ENCODE measurements at places on chromosomes 5 and 9.
A peak's percentile ranks its signal among the peaks of the same experiment; 100 is the strongest.

DNA sequence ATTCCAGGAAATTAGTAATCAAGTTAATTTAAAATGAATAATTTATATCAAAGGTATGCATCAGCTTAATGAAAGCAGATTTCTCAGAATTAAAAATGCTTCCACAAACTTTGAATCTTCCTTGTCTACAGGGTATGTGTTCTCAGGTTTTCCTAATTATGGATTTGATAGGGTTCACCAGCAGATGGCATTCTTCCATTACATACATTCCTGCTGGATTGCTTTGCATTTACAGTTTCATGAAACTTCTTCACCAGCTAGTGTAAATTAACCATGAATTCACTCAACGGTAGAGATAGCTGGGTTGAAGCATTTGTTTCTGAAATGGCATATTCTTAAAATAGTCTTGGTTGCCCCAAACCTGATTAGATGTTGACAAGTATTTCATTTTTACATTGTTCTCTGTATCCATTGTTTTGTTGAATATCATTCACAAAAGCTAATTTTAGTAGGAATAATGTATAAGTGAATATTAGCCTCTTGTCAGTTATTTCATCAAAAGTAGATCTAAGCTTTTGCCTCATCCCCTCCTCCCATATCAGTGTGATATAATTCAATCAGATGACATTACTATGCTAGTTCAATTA is 68.7 kb upstream of the WDR41 start:
- peak; percentile 69 for DNase-seq

DNA sequence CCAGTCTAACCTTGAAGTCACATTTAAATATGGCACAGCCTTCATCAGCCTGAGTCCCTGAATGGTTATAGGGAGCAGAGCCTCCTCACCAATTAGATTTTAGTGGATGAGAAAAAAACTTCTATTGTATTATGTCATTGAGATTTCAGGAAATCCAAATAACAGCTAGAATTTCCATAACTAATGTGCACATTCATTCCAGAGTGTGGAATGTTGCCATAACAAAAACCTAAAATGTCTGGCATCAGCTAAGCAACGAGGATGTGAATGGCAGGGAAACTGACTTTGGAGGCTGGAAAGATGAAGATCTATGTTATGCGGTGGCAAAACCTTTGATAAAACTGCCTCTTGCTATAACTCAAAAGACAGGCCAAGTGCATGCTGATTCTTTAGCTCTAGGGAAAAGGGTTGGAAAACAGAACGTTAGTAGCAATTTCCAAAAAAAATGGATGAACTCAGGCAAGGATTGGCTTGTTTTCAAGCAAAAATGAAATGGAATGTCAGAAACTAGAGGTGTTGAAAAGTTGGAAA is 91.3 kb upstream of the NFIB start:
- DNase-seq: no peak

GRCh38 chr9:80282766-80283165 is 711.0 kb downstream of the TLE4 start:
- no peak for DNase-seq

- no peak for DNase-seq
Measured at GRCh38 chr5:62640446-62640845, 61.8 kb downstream of the LRRC70 start.

DNA sequence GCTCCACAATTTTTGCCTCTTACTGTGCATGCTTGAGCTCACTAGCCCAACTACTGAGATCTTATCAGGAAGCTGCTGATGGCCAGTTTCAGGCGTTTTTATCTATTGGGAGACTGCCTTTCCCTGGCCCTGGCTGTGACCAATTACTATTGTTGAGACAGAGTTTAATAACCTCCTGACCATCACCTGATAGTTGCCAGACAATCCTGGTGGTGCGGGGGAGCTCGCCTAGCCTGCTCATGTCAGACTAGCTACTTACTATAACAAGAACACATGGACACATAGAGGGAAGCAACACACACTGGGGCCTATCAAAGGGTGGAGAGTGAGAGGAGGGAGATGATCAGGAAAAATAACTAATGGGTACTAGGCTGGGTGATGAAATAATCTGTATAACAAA is 13.0 kb upstream of the OXCT1 start:
- DNase-seq: no peak

DNA sequence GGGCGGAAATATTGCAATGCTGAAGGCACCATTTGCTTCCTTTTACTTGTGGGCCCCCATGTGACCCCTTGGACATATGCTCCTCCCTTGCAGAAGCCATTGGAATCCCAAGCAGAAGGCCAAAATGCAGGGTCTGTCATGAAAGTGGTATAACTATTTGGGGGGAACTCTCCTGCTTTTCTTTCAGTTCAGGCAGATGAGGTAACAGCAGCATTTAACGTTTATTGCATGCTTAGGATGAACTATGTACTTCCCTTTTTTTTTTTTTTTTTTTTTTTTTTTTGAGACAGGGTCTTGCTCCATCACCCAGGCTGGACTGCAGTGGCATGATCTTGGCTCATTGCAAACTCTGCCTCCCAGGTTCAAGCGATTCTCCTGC is 7.8 kb downstream of the FOXI1 start:
- no peak for DNase-seq

- no peak for DNase-seq
Measured at GRCh38 chr5:98978528-98978927, 49.7 kb upstream of the CHD1 start.

- no peak for DNase-seq
Measured at GRCh38 chr9:33698267-33698666, 97.1 kb upstream of the PRSS3 start.

- peak; percentile 12 for DNase-seq
Measured at GRCh38 chr5:33457126-33457525, 16.4 kb downstream of the TARS1 start.

DNA sequence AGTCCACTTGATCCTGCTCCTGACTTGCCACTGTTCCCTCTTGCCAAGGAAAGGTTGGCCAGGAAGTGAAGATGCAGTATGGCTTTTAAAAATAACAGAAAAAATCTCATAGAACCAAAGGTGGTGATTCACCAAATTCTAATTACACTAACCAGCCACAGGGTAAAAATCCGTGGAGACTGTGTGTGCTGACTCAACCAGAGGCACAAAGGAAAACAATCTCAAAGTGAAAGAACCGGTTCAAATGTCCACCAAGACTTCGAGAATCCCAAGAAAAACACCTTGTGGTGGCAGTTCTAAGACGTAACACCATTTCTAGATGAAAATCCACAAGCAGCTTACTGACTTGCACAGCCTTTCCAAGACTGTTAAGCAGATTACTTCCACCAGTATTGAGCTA is 279.1 kb downstream of the TLE1 start:
- DNase-seq: peak; percentile 95

DNA sequence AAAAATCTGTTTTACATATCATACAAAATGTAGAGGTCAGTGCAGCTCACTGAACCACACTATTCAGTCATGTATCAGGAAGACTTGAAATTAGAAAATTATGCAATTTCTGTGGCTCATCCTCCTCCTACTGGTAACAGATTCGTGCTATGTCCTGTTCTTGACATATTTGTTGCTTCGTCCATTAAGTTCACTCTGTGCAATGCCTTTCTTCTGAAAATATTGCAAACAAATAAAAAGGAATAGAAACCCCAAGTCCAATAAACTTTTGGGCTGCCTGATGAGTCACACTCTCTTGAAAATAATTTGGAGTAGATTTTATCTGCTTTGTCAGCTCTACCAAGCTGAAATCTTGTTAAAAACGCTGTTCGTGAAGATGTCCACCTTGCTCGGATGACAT is 391.2 kb downstream of the RAB3C start:
- no peak for DNase-seq

DNA sequence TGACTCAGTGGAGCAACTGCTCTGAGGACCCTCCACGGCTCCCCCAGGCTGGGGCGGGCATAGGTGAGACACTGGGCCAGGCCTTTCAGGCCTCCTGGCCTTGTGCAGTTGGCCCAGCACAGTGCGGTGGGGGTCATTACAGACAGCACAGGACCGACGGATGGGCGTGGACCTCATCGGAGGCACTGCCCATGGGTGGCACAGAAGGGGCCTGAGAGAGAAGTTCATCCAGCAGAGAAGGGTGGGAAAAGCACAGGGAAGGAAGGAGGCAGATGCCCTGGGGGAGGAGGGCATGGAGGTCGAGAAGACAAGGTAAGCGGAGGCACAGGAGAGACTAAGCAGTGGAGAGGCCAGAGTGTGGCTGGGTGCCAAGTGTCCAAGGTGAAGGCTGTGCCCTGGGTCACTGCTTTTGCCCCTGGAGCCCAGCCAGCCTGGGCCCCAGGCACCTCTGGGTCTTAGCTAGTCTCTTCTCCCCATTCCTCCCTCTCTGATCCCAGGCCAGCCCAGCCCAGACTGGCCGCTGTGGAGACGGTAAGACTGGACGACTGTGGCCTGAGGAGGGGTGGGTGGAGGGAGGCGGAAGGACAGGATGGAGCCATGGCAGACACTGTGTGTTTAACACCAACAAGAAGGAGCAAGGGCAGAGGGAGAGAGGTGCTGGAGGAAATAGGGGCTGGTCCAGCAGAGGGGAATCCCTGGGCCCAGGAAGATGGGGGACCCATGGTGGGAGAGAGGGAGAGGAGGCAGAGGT is 5.7 kb downstream of the IL3 start:
- DNase-seq: no peak

DNA sequence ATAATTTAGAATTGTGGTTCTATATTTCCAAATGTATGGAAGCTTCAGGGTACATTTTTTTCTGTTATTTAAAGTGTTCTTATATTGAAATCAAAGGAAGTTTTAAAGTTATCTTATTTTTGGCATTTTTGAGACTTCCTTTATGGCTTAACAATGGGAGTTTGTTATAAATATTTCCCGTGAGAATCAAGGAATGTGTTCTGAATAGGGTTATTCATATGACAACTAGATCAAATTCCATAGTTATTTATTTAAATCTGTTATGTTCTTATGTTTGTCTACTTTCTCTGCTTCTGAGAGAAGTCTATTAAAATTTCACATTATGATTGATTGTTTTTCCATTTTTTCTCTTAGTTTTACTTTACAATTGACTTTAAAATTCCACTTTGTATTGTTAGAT is 135.1 kb downstream of the ADAMTS16 start:
- DNase-seq: no peak

- no peak for DNase-seq
Measured at GRCh38 chr5:178995341-178995690, 196 bp upstream of the GRM6 start.

DNA sequence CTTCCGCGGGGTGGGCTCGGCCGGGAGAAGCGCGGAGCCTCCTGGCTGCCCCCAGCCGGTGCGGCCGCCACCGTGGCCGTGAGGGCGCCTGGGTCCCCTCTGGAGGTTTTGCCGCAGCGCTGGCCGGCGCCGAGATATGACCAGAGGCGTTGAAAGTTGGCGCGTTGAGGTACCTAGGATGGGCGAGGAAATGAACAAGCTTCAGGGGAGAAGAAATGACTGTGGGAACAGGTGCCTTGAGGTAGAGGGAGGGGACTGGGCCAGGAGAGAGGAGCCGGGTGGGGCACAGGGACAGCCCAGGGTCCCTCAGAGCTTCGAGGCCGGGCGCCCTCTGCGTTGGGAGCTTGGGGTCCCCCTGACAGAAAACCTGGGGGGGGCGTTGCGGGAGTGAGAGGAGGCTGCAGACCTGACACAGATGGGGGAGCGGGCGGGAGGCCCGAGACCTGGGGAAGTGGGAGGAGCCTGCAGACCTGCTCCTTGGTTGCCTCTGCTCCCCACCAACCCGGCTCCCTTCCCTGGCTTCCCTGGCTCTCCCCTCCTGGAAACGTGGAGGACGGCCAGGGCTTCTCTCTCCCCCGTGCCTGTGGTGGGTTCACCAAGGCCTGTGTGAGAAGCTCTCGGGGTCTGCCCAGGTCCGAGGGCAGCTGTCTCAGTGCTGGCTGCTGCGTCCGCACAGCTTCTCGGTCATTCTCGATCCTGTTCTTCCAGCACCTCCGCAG is 14.2 kb downstream of the RABL6 start:
- no peak for DNase-seq

DNA sequence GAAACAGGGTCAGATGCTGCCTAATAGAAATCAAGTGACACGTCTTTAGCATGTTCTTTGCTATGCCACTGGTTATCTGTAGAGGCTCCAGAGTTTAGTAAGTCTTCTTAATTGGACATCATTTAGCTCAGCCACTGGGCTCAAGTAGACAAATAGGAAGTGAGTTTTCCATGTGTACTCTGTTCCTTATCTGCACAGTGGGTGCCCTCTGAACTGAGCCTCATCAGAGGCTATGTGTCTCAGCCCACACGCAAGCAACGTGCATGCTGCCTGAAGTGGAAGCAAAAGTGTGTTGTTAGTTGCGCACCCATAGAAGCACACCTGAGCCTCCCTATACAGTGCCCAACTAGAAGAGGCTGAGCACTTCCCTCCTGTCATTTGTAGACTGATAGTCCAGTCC is 134.7 kb downstream of the SEMA5A start:
- DNase-seq: no peak

DNA sequence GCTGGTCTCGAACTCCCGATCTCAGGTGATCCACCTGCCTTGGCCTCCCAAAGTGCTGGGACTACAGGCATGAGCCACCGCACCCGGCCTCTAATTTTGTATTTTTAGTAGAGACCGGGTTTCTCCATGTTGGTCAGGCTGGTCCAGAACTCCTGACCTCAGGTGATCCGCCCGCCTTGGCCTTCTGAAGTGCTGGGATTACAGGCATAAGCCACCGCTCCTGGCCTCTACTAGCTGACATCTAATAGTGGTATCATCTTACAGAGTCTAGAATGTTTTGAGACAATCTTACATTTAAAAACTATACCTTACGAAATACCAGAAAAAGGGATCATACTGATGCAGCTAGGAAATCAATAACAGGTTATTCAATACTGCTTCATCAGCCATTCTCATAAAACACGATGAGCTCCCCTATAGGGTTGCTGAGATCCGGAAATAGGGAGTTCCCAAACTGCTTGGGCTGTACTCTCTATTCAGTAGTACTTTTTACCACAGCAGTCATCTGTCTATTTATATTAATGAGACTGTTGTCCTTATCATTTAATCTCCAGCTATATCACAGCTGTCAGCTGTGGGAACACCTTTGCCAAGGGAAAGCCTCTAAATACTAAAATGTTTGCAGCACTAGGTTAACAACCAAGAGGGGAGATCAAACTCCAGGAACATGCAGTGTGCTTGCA is 8.1 kb upstream of the UBE2D2 start:
- DNase-seq: no peak

GRCh38 chr9:128635266-128636023 is 21.2 kb downstream of the DYNC2I2 start:
- DNase-seq: peak; percentile 95

DNA sequence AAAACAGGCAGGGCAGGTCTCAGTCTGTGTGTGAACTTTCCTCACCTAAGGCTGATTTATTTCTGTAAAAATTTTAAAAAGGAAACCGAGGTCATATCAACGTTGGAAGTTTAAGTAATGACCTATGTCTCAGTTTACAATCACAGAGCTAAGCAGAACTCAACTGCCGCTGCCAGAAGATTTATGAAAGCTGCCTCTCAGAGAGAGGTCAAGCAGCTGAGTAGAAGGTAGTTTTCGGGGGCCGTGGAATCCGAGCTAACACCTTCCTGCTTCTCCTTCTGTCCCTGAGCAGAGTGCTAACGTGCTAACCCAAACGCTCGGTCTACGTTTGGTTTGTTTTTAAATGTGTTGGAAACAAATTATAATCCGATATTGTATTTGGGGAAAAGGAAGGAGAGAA is 11.1 kb downstream of the TTF1 start:
- DNase-seq: no peak
